Pancreas (tissue), 10 donors: ENCODE measurements at places on chromosomes 3 and 15.

GRCh38 chr15:50697109-50697797 is 10.7 kb upstream of the TRPM7 start:
- no peak for DNase-seq

DNA sequence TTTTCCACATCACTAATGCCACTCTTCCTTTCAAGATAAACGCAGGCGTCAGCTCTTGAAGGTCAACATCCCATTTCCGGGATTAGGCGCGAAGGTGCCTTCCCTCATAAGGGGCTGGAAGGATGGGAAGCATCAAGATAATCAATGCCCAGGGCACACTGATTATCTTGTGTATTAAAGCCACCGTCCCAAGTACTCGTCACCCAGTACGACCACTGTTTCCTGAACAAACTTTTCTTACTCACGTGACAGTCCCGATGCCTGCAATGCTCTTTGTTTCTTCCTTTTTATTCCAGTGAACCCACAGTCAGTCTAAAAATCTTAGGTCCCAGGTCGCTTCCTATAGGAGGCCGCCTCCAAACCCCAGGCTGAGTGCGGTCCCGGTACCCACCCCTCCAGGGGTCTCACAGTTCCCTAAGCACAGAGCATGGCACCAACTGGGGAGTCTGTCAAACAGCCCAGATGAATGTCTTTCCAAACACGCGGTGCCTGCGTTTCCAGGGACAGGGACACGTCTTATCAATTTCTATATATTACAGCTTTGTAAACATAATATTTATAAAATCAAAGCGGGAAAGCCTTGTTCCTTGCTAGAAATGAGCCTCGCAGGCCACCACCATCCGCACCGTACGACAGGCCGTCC is 589 bp downstream of the ANAPC13 start:
- DNase-seq: no peak

DNA sequence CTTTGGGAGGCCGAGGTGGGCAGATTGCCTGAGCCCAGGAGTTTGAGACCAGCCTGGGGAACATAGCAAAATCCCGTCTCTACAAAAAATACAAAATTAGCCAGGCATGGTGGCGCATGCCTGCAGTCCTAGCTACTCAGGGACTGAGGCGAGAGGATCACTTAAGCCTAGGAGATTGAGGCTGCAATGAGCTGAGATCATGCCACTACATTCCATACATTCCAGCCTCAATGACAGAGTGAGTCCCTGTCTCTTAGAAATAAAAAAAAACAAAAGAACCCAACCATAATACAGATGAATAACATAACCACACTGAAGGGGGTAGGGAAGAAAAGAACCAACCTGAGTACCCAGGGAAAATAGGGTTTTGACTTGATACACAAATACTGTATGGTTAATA is 19.7 kb upstream of the CGNL1 start:
- no peak for DNase-seq

DNA sequence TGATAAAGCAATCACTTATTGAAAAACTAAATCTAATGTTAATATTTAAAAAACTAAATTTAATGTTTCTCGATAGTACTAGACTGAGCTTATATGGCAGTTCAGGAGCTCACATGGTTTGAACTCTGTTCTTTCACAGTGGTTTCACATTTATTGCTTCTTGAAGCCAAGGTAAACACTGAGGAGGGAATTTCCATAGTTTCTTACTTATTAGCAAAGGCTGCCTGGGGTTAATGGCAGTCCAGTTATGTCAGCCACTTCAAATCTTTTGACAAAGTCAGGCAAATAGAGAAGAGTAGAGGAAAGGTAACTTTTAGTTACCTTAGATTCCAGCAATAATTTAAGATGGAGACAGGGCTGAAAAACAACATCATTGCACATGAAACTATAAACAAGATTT is 831.5 kb downstream of the ROBO2 start:
- no peak for DNase-seq

DNA sequence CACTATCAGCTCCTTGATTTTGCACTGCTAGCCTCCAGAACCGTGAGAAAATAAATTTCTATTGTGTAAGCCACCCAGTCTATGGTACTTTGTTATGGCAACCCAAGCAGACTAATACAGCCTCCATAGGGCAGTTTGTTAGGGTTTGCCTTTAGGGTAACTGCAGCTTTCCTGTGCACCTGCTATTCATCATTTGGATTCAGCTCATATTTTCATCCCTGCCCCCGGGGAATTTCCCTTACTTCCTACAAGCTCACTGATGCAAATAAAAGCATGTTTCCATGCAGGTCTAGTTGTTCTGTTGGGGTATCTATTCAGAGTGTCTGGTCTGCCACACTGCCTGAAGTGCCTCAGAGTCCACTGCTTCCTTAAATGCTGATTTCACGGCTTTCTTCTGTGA is 48.6 kb upstream of the ATOSA start:
- no peak for DNase-seq

GRCh38 chr3:190059242-190059590 is 61.5 kb downstream of the P3H2 start:
- no peak for DNase-seq

- no peak for DNase-seq
Observed at GRCh38 chr3:112651071-112651470, 10.1 kb upstream of the CCDC80 start.

- DNase-seq: no peak
Observed at GRCh38 chr3:66991459-66991858, 6.6 kb upstream of the KBTBD8 start.

- DNase-seq: no peak
Observed at GRCh38 chr3:184805351-184806038, 6.5 kb upstream of the VPS8 start.

DNA sequence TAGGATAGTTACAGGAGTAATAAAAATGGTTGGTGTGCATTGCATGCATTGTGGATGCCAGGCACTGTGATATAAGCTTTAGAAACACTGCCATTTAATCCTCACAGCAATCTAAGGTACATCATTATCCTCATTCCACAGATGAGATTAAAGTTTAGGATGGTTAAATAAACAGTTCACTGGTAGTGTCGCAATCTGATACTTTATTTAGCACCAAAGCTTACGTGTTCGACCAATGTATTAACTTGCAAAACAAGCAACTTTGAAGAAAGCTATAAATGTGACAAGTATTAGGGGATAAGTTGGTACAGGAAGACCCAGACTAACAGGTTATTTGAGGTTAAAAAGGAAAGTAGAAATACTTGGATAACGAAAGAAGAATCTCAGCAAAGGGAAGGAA is 150.5 kb upstream of the ZNF385D start:
- DNase-seq: no peak

DNA sequence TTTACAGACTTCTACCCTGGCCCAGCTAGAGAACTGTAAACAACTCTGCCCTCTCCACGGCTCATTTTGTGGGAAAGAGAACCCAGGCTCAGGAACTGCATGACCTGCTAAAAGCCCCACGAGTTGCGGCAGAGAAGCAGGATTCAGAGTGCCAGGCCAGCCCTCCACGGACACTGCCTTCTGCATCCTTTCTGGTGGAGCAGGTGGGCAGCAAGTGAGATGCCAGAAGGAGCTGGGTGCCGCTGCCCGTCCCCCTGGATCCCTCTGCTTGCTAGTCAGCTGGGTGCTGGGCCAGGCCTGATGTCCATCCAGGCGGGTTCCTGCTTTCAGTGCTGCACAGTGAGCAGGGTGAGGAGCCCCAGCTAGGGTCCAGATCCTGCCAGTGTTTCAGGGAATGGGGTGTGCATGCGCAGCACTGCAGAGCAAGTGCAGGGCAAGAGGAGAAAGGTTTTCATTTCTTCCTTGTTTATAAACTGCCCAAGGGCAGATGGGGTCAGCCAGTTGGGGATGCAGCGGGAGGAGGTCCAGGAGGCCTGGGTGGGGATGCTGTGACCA is 5.2 kb upstream of the RAB43 start:
- no peak for DNase-seq

- DNase-seq: no peak
Observed at GRCh38 chr3:47989981-47990440, 26.2 kb downstream of the MAP4 start.

DNA sequence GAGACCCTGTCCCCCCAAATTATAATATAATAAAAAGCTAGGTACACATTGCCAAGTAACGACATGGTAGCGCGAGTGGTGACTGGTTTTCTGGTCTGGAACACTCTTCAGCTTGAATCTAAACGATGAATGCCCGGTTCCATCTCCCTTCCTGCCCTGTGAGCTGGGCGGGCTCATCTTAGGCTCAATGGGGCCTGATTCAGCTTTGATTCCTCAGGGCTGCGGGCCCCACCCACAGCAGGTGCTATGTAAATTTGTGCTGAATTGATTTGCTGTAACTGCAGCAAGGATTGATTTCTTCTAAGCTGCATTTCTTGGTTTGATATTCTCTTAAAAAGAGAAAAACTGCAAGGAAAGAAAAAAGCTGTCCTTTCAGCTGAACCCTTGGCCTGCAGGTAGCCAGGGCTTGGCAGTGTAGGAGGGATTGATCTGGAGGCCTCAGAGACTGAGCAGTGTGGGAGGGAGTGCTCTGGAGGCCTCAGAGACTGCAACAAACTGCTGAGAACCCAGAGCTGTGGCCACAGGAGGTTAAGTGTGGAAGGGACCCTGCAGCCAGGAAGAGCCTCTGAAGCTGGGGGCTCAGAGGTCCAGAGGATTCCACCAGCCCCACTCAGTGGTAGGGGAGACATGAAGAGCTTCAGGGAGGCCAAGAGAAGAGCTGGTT is 231.6 kb downstream of the XXYLT1 start:
- DNase-seq: no peak

DNA sequence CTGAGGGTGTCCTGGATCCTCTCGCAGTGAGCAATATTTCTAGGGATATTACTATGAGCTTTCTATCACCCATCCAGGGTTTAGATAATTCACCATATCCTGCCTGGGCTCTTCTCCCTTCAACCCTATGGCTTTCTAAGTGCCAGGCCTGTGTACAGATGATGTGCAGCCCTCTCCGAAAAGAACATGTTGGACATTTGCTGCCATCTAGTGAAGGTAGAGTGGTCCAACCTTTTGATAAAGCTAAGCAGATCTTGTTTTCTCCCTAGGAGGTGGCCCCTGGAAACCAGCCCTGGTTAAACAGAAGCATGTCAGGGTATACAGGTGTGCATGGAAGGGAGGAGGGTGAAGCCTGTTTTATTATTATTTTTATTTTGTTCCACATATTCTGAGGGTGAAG is 27.9 kb upstream of the SCN10A start:
- DNase-seq: no peak

DNA sequence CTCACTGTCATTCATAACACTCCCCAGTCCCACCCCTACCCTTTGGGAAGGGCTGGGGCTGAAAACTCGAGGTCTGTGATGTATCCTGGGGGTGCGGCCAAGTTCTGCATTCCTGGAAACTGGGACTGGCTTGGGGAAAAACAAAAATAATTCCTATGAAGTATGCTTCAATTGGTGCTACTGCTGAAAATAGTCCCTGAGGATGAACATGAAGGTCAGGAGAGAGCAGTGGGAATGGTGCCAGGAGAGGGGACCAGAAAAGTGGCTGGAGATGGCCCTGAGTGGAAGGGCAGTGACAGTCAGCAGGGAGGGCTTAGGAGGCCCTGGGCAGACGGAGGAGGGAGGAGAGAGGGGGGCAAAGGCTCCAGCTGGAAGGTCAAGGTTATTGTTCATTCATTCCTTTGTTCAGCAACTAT is 4.8 kb upstream of the ISLR start:
- DNase-seq: no peak

DNA sequence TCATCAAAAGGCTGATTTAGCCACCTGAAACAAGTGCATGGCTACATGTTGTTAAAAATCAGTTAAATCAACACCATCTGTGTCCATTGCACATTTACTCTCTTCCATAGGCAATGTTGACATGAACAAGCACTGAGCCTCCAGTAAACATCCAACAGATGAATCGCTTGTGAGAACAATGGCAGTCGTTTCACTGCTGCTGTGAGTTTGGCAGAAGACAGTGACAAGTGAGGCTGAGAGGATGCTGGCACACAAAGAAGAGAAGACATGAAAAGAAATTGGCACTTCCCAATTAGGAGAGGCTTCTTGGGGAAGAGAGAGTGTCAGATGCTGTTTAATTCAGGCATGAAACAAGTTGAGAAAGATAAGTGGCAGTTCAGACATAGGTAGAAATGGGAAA is 227.4 kb upstream of the STT3B start:
- DNase-seq: no peak
